ENCODE measurements at places on chromosomes 7 and 10.

DNA sequence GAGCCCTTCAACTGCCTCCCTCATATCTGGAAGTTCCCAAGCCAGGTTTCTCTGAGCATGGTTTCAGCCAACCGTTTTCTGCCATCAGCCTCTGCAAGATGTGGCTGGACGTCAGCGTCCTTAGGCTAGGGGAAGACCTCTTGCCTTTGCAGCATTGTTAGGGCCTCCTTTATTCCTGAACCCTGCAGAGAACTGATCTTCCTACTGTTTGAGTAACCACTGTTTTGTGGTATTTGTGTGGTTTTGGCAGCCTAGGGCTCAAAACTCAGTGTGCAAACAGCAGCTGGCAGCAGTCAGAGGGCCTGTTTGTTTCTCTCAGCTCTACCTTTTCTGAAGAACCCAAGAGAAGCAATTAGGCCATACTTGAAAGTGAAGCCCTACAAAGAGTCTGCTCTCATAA, 83.4 kb upstream of the SEMA3E start:
- DNase-seq: no peak

- DNase-seq: no peak
These were observed 28.2 kb downstream of the TSPAN15 start for GRCh38 chr10:69479240-69480067.

- no peak for DNase-seq
These were observed 76.8 kb upstream of the NKX6-2 start for GRCh38 chr10:132862485-132863420.

- no peak for DNase-seq
These were observed 3.1 kb downstream of the ANKRD22 start for GRCh38 chr10:88848499-88848898.

- DNase-seq: no peak
These were observed 91.2 kb downstream of the KAT6B start for GRCh38 chr10:74917481-74918077.

DNA sequence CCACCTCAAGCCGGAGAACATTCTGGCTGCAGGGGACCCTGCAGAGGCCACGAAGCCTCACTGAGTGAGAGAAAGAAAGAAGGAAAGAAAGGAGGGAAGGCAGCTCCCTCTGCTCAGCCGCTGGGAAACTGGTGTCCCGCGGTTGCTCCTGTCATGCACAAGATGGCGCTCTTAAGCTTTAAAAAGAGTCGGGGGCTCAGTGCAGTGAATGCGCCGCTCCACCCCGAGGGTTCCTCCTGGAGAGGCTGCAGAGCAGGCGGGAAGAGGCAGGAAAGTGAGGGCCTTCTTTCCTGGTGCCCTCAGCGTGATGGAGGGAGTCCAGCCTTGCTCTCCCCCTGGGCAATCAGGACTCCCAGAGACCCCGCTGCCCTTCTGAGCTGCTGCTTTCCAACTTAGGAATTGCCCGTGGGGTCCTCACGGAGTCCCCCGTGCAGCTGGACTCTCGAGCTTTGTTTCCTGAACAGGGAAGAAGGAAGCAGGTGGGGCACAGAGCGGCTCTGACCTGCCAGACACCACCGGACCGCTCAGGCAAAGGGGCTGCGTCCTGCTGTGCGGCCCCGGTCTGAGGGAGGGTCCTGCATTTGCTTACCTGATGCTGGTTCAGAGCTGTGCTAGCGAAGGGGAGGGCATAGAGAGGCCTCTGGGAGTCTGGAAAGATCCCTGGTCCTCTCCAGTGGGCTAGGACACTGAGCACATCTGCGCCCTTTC, 141.9 kb upstream of the MKI67 start:
- no peak for DNase-seq

GRCh38 chr7:159009951-159010350, 134.7 kb downstream of the VIPR2 start:
- DNase-seq: no peak

- no peak for DNase-seq
These were observed 22.9 kb upstream of the CAMK2B start for GRCh38 chr7:44348300-44348699.

GRCh38 chr7:82375713-82376112, 67.9 kb downstream of the CACNA2D1 start:
- DNase-seq: no peak

DNA sequence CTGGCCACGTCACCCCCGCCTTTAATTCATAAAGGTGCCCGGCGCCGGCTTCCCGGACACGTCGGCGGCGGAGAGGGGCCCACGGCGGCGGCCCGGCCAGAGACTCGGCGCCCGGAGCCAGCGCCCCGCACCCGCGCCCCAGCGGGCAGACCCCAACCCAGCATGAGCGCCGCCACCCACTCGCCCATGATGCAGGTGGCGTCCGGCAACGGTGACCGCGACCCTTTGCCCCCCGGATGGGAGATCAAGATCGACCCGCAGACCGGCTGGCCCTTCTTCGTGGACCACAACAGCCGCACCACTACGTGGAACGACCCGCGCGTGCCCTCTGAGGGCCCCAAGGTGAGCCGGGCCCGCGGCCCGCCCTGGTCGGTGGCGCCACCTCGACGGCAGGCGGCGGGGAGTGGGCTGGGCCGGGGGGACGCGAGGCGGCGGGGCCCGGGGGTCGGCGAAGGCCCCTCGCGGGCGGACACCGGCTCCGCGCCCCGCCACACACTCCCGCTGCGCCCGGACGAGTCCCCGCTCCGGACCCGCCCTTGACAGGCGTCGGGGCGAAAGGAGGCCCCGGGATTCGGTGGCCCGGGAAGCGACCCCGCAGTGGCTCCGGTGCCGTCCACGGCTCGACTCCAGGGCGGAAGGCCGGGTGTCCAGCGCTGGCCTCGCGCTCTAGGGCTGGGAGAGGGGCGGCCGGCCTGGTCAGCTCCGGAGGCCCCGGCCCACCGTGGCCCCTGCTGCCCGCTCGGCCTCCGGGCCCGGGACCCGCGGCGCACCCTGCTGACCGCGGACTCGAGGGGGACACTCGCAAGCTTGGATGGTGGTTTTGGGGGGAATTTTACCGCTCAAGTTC, 557 bp downstream of the BAG3 start:
- DNase-seq: no peak

DNA sequence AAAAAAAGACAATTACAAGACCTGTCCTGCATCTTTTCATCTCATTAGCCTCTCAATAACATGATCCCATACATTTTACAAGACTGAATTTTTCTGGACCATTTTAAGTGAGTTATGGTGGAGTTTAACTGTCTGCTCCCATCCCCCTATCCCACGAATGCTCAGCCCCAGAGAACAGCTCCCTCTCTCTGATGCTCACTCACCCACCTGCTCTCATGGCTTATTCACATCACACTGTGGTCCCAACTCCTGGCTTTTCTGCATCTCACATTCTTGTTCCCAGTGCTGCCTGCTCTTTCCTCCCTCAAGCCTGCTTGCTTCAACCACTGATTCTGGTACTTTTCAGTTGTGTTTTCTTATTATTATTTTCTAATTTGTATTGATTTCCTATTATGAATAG, 20.4 kb upstream of the CCSER2 start:
- DNase-seq: no peak

GRCh38 chr10:49071160-49071761, 44.1 kb downstream of the VSTM4 start:
- DNase-seq: no peak

DNA sequence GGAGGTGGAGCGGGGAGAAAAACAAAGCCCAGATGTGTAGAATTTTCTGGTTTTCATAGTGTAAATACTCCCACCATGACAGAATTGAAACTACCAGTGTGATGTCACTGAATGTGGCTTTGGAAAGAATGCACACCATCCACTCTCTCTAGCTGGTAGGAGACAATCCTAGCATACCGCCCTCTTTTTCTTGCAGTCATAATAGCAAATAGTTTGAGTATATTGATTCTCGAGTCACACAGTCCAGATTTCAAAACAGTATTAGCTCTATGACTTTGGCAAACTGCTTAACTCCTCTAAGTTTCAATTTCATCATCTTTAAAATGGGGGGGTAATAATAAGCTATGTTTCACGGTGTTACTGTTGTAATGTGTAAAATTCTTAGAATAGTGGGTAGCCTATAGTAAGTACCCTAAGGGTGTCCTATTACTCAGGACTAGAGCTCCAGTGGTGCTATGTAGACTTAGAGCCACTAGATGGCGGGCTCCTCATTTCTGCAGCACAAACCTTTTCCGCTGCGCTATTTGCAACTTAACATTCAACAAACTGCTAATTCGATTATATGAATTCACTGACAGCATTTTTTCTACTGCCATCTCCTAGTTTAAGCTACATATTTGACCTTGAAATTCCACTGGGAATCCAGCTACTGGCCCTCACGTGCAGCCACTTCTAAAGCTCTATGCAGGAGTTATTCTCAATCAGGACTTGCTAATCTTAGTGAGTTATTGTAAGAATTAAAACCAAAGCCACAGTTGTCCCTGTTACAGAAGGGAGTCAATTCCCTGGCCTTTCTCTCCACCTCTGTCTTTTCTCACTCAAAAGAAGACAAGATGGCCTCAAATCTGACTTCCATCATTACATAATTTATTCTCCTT, 18.7 kb downstream of the TAS2R40 start:
- DNase-seq: peak; percentile 73

GRCh38 chr7:82284936-82285519, 158.5 kb downstream of the CACNA2D1 start:
- DNase-seq: no peak

GRCh38 chr7:40239755-40240303, 105.0 kb downstream of the SUGCT start:
- no peak for DNase-seq

DNA sequence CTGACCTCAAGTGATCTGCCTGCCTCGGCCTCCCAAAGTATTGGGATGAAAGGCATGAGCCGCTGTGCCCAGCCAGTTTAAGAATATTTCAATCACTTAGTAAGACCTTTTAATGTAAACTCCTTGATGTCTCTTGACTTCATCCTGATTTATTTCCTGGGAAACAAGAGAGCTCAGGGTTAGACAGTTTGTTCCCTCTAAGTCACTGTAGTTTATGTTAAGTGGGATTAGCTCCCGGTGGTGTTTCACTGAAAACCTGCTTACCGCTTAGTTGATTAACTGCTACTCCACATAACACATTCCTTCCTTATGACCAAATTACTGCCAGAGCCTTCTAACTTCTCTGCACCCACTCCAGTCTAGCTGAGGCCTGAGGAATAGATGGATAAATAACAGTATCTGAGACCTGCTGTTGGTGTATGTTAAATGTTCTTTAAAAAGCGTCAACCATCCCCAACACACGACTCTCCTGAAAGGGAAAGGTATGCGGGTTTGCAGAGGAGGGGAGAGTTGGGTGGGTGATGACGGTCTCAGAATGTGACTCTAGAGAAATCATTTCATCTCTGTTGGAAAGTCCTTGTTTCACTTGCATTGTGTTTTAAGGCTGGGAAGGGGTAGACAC, 48.7 kb downstream of the CREB3L2 start:
- no peak for DNase-seq

- no peak for DNase-seq
These were observed 37.8 kb downstream of the RSU1 start for GRCh38 chr10:16779384-16779915.

DNA sequence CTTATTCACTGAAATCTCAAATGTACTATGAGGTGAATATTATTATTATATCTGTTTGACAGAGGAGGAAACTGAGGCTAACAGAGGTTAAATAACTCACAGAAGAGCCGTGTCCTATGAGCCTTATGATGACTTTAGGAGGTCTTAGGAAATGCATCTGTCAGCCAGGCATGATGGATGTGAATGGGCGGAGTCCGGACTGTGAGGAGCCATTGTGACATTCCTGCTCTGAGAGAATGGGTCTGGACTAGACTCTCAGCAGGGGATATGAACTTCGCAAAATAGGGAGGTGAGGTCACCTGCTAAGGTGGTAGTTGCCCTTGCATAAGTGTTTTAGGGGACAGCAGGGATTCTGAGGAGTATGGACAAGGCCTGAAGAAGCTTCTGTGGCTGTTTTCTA, 153.6 kb downstream of the TMEM178B start:
- no peak for DNase-seq

- DNase-seq: no peak
These were observed 52.5 kb upstream of the GRID1 start for GRCh38 chr10:86419101-86419500.

- no peak for DNase-seq
These were observed 23.0 kb upstream of the EGFR start for GRCh38 chr7:54995610-54996363.

GRCh38 chr10:130135676-130136225, 440 bp upstream of the GLRX3 start:
- no peak for DNase-seq

DNA sequence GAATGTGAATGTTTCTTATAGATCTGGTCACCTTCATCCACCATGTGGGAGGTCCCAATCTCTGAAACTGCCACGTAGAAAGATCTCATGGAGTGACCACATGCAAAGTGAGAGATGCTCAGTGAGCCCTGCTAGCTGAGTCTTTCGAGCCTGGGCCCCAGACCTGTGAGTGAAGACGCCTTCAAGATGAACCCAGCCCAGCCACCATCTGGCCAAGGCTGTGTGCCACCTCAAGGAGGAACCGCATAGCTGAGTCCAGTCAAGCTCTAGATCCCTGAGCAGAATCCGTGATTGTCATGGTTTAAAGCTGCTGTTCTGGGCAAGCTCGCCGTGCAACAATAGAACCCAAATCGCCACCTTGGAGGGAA, 20.2 kb upstream of the PPIF start:
- no peak for DNase-seq

- no peak for DNase-seq
These were observed 265.4 kb upstream of the C7orf33 start for GRCh38 chr7:148325208-148325607.

DNA sequence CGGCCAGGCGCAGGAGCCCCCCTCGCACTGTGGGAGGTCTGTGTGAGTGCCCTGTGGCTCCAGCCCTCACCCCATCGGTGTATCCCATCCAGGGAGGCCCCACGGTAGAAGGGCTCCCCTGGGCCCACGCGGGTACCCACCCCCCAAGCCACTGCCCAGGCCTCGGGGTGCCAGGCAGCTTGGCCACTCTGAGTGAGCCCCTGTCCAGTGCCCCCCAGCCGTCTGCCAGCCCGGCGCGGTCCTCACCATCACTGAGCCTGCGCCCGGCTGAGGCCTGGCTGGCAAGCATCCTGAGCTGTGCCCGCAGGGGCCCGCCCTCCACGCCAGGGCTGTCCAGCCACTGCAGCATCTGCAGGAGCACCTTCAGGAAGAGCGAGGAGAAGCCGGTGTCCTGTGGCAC, 19.2 kb upstream of the MICALL2 start:
- no peak for DNase-seq

GRCh38 chr7:24733414-24734060, 23.7 kb downstream of the GSDME start:
- DNase-seq: no peak

DNA sequence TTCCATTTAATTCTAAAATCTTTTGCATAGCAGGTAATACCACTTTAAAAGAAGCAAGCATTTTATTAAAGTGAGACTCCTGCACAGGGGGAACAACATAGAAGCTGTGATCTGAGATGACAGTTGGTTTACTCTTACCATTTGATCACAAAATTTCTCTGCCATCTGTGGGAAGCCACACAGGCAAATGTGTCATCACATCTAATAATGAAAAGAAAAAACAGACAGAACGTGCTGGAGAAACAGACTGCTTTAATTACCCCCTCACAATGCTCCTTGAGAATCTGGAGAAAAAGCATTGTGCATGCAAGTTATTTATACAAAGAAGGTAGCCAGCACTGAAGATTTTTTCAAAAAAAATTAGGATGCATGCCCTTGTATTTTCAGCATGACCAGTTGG, 165.2 kb upstream of the PTER start:
- no peak for DNase-seq

GRCh38 chr7:117630501-117630900, 150.7 kb downstream of the CFTR start:
- no peak for DNase-seq
